Glutamatergic neuron (in vitro differentiated cells): ENCODE measurements at places on chromosomes 1 and 21.

- DNase-seq = no peak
Measured at GRCh38 chr1:221022331-221022730, 143.1 kb downstream of the HLX start.

GRCh38 chr1:56453016-56453415 is 126.3 kb downstream of the PLPP3 start:
- DNase-seq = no peak

GRCh38 chr1:37325010-37325409 is 149.4 kb upstream of the ZC3H12A start:
- DNase-seq = no peak

GRCh38 chr21:22791986-22792560 is 1793.9 kb downstream of the NCAM2 start:
- no peak for DNase-seq

DNA sequence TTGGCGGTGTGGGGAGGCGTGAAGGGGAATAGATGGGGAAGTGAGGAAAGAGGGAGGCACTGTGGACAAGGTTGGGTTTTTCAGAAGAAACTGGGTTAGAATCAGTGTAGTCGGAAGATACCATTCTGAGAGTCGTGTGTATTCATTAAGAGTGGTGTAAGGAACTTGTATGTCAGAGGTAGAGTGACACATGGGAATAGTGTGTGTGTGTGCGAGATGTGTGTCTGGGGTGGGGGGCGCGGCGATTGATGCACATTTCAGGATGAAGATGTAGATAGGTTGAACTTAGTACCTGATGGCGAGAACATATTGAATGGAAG is 878 bp downstream of the SMG7 start:
- DNase-seq = no peak

DNA sequence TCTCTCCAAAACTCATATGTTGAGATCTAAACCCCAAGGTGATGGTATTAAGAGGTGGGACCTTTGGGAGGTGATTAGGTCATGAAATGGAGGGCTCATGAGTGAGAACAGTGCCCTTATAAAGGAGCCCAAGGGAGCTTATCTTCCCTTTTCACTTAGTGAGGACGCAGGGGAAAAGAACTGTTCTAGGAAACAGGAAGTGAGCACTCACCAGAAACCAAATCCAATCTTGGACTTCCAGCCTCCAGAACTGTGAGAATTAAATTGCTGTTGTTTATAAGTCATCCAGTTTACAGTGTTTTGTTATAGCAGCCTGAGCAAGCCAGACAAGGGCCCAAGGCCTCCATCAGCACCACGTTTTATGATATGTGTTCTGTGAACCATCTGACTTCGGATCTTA is 60.3 kb upstream of the LRRC8D start:
- no peak for DNase-seq

DNA sequence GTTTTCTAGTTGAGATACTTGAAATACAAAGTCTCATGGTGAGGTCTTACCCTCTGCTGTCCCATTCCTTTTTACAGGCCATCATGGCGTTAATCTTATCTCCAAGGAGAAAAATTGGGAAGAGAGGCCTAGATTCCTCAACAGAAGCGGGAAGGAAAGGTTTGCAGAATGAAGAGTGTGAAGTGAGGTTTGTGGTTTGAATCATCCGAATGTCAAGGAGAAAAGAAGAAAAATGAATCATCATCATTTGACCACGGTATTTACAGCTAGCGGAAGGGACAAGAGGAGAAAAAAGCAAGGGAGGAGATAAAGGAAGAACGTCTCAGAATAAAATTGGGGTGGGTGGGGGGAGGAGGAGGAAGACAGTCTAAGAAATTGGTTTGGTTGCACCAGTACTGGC is 935 bp upstream of the COG2 start:
- no peak for DNase-seq

DNA sequence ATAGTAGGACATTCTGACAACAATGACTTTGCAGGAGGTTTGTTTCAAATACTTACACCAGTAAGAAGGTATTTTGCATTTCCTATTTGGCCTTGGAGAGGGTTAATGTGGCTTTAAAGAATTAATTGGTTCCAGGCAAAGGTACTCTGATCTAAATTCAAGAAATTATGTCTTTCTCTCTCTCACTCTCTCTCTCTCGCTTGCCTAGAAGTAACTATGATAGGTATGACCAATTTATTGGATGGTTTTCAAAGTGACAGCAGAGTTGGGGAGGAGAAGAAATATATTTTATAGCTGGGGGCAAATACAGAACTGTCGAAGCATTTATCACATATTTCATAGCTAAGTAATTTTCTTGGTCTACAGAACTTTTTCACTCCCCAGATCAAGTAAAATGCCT is 116.0 kb downstream of the ATP6V1G3 start:
- DNase-seq = no peak

DNA sequence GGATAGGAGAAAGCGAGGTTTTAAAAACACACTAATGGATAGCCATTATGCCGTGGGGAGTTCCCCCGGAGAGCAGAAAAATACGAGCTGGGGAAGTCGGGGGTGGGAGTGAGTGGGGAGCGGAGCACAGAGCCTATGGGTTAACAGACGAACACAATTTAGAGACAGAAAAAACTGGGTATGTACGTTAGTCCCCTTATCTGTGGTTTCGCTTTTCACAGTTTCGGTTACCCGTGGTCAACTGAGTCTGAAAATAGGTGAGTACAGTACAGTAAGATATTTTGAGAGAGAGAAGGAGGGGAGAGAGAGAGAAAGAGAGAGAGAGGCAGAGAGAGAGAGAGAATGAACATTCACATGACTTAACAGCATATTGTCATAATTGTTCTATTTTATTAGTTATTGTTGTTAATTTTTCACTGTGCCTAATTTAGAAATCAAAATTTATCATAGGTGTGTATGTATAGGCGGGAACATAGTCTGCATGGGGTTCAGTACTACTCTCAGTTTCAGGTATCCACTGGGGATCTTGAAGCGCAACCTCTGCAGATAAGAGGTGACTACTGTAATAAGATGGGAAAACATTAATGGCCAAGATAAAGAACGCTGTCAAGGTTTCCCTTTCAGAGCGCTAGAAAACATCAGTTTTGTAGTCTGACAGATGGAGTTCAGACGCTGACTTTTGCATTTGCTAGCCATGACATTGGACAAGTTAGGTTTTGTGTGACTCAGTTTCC is 125.6 kb upstream of the LMO4 start:
- no peak for DNase-seq

- peak; percentile 89 for DNase-seq
Measured at GRCh38 chr1:25819491-25820246, at the start of gene MTFR1L. TSS of gene MTFR1L (plus strand) at chr1:25819954. CDS start at chr1:25823105, 3,151 bp downstream.

DNA sequence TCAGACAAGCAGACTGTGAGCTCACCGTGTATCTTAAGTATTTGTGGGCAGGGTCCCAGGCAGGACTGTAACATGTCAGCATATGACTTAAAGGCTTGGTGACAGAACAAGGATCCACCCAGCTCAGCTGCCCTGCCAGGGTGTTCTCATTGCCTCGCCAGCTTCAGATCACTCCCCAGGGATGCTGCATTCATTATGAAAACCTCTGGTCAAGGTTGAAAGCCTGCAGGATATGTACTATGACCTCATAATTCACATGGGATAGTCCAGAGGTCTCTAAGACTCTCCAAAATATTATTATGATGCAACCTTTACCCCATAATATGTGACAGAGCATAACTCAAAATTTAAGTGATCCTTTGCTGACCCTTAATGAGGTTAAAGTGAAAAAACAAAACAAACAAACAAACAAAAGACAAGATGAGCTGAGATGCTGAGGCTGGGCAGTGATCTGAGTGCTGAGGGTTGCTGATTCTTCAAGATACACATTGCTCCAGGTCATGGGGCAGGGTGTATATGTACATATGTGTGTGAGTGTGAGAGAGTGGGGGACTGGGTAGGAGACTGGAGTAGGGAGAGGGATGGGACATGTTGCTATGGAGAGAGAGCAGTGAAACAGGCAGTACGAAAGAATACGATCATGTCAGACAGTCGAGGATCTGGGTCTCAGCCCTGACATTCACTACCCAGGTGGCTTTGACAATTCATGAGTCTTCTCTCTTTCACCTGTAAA is 98.8 kb upstream of the DUSP10 start:
- DNase-seq = no peak

GRCh38 chr1:5490635-5491034 is 501.6 kb downstream of the NPHP4 start:
- no peak for DNase-seq

DNA sequence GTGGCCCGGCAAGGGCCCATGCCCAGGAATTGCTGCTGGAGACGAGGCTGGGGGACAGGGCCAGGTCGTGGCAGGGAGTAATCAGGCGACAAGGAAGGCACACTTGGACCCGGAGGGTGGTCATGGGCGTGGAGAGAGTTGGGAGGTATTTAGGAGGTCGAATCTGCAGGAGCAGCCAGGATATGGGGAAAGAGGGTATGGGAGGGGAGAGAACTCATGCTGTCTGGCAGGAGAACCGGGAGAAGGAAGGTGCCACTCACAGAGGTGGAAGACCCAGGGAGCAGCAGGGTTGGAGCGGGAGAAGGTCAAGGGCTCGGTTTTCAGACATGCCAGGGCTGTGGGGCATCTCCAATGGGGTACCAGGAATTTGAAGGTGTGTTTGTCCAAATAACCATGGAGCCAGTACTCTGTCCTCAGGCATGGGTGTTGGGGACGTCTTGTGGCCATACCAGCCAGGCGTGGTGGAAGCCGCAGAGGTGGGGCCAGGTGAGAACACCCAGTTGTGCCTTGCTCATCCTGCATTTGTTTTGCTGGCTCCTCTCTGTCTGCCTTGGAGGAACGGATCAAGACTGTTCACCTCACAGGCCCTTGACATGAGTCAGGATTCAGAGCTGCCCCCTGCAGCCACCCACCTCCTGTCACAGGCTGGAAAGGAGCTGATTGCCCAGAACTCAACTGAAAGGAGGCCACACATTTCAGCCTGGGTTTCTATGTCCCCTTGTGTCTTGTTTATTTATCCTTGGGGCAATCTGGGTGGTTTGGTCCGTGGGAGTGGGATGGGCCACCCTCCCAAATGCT is 111.6 kb downstream of the SPSB1 start:
- DNase-seq = no peak

GRCh38 chr1:176543360-176544129 is 80.6 kb downstream of the PAPPA2 start:
- no peak for DNase-seq

GRCh38 chr1:171803045-171803444 is 21.6 kb downstream of the METTL13 start:
- no peak for DNase-seq

DNA sequence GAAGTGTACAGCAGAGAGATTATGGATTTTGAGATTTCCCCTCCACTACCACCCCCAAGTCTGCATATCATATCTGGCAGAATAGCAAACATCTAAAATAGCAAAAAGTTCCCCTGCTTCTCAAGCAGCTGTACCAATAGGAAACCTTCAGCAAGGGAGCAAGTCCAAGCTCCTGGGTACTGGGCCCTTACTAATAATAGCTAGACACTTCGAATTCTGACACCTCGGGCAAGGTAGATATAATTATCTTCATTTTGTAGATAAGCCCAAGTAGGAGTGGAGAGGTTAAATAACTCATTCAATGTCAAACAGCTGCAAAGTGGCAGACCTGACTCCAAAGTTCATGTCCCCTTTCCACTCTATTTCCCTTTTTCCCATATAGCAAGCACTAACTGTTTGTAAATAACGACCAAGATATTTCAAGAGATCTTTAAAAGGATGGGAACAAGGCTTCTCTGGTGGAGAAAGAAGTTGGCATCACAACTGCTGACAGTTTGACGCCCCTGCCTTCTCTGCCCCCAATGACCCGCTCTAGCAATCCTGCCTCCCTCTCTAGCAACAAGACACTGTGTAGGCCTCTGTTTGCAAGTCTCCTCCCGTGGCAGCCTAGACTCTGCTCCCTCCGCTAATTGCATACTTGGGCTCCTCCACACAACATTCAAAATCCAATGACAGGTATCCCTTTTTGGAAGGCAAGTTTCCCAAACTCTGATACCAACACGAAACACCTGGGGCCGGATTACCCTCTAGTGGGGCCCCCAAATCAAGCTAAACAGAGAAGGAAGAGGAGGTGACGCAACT is 18.7 kb upstream of the ADAR start:
- DNase-seq = peak; percentile 20

DNA sequence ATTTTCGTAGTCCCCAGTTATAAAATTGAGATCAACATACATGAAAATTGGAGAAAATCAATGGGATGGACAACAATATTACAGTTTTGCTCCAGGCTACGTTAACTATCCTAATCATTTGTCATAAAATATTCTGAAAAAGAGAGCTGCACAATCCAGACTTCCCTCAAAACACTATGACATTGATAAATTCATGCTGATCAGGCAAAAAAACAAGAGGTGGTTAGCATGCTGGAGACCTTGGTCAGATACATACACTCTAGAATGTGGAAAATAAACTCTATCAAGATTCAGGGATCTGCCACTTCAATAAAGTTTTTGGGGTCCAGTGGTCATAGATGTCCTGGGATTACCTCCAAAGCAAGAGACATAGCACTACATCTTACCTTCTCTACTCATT is 32.5 kb upstream of the ARHGAP29 start:
- no peak for DNase-seq

- DNase-seq = no peak
Measured at GRCh38 chr1:167120899-167121298, 27.0 kb downstream of the STYXL2 start.

DNA sequence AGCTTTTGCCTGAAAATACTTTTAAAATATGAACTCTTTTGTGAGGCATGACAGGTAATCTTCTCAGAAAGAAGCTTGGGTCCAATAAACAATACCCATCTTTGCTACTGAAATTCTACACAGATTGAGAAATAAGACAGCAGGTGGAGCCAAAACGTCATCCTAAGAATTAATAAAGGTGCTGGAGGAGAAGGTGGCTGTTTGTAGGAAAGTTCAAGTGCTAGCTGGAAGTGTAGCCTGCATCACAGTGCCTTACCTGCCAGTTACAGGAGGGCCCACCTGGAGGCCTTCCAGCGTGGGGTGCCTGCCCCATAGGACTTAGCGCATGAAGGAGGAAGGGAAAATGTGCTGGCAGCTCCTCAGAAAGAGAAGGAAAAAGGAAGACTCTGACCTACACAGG is 93.7 kb downstream of the TTC3 start:
- no peak for DNase-seq

DNA sequence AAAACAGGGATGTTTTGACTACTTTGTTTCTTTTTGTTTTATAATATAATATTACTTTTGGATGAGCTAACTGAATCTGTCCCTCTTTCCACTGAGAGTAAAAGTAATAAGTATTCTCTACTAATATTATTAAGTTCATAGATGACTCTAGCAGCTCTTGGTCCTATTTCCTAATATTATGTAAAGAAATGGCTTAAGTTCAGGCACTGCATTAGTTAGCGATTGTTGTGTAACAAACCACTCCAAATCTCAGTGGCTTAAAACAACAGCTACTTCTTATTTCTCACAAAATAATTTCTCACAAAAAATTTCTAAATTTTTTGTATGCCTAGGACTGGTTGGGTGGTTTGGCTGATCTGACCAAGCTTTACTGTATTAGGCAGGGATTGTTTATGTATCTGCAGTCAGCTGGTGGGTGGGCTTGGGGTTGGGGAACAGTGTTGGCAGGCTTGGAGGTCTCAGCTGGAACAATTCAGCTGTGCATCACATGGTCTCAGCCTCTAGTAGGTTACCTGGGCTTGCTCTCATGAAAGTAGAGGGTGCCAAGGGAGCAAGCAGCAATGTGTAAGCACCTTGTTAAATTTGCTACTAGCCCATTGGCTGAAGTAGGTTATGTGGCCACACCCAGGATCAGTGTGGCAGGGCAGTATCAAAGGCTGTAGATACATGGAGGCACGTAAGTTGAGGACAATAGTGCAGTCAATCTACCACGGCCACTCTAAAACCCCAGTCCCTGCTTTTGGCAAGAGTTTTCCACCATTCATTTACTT is 8.8 kb upstream of the CCT8 start:
- DNase-seq = no peak

GRCh38 chr1:111126354-111126753 is 13.5 kb downstream of the DRAM2 start:
- DNase-seq = no peak

- DNase-seq = peak; percentile 54
Measured at GRCh38 chr1:44801491-44802305, 1.5 kb downstream of the PLK3 start.
